Heart left ventricle (tissue), 16 donors: ENCODE measurements at places on chromosomes 4 and X. TPM values are rescaled to one million over a fixed set of nuclear protein-coding genes. Genes with fewer than 3 reads are reported as not detected.

Gene TLR3
- total RNA-seq, result 4.6 TPM

Gene SLC25A6
- total RNA-seq, result 114 TPM

Gene CSAG1
- total RNA-seq, result not detected

Gene LRCH2
- 0.97 TPM for total RNA-seq

Gene CLCN4
- total RNA-seq, result 29.2 TPM

Gene MAGEB3
- total RNA-seq, result not detected

Gene RIBC1
- 1.7 TPM for total RNA-seq

Gene EVC
- total RNA-seq, result 3.2 TPM

Gene UGT2A2
- not detected for total RNA-seq

Gene DCLK2
- 13.5 TPM for total RNA-seq
